ENCODE measurements at places on chromosomes 7 and 10.

GRCh38 chr10:20128811-20129210, 312.6 kb downstream of the PLXDC2 start:
- no peak for DNase-seq

GRCh38 chr10:104348601-104349000, 5.0 kb upstream of the CFAP58 start:
- no peak for DNase-seq

- DNase-seq: no peak
Observed at GRCh38 chr10:13302821-13303555, 3.1 kb upstream of the PHYH start.

GRCh38 chr10:20963056-20963455, 65.9 kb upstream of the NEBL start:
- DNase-seq: no peak

DNA sequence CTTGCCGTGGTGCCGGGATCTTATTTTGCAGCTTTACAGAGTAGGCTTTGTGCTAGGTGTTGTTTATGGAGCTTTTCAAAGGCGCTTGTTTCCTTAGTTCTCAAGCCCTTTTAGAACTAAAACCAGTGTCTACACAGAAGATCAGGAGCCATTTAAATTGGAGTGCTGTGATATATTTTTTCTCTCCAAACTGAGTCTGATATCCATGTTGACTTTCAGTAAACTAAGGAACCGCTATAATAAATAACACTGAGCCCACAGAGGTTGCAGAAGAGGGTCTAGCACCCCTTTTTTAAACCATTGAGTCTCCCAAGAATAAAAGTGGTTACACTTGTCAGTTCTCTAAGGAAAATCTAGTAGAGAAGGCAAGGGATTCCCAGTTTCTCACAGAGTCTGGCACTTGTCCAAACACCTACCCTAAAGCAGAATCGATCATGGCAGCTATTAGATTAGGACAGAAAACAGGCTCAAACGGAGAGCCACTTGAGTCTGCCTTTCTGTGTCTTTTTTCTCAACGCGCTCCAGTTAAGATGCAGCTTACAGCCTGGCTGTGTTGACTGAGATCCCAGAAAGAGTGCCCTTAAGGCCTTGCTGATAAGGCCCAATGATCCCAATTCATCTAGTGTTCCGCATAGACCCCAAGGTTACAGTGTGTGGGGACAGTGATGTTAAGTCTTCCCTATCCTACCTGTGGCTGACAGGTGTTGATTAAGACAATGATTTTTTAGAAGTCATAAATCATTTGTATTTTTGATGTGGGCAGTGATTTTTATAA, 804 bp downstream of the TMEM106B start:
- no peak for DNase-seq

- DNase-seq: no peak
Observed at GRCh38 chr7:128366300-128366699, 4.8 kb upstream of the PRRT4 start.

- DNase-seq: no peak
Observed at GRCh38 chr10:75655791-75656451, 224.5 kb downstream of the LRMDA start.

DNA sequence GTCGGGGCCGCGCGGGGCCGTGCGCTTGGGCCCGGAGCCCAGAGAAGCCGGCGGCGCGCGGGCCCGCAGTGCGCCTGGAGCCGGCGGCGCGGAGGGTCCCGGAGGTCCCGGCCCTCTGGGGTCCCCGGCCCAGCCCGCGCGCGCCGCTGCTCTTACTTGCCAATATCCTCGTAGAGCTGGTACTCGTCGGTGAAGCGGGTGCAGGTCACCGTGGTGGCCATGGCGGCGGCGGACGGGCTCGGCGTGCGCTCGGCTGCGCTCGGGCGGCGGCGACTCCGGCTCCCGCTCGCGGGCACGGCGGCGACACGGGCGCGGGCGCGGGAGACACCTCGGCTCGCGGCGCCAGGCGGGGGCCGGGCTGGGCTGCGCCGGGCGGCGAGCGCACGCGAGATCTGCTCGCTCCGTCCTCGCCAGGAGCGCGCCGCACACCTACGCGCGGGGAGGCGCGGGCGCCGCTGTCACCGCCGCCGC, at the start of gene CAMK2B:
CAMK2B (minus strand) TSS at position 394 of the 471 bp plus-strand sequence; CDS start at position 221, 173 bp downstream.
- no peak for DNase-seq

- DNase-seq: no peak
Observed at GRCh38 chr7:128909625-128910568, 612 bp downstream of the KCP start.

GRCh38 chr10:4067931-4068561, 283.0 kb upstream of the KLF6 start:
- DNase-seq: no peak

DNA sequence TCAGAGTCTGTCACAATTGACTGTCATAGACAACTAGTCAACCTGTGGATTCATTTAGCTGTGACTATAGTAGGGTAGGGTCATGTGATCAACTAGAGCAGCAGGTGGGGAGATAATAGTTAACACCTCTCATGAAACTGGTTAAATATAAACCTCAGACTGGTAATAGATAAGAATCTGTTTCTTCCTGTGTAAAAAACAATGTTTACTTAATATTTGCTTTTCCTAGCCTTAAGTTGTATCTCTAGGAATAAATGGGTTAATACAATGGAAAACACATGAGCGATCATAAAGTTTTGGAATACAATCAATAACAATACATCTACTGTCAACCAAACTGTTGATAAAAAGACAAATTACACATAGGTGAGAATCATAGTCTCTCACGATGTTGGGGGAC, 43.4 kb upstream of the ITGB8 start:
- no peak for DNase-seq

GRCh38 chr7:66837007-66837406, 84.0 kb upstream of the TMEM248 start:
- no peak for DNase-seq

DNA sequence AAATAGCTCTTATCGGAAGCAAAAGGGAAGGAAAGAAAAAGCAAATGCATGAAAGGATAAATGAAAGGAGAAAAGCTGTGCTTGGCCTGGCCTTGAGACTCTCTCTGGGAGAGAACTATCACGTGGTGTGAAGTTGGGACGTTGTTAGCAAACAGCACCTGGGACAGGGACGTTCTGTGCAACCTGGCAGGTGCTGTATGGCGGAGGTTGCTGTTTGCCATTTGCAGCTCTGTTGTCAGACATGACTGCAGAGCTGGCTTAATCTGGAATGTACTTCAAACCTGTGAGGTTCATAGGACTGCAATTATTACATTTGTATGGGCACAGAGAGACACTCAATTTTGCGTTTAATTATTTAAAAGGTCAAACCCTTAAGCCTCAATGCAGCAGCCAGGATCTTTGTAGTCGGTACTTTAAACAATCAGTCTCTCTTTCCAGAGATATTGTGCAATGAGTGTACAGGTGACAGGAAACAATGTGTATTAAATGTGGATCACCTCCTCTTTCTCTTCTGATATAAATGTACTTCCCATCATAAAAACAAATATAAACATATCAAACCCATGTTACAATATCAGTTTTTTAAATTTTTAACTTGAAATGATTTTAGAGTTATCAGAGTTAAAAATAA, 800.5 kb upstream of the KCND2 start:
- no peak for DNase-seq

DNA sequence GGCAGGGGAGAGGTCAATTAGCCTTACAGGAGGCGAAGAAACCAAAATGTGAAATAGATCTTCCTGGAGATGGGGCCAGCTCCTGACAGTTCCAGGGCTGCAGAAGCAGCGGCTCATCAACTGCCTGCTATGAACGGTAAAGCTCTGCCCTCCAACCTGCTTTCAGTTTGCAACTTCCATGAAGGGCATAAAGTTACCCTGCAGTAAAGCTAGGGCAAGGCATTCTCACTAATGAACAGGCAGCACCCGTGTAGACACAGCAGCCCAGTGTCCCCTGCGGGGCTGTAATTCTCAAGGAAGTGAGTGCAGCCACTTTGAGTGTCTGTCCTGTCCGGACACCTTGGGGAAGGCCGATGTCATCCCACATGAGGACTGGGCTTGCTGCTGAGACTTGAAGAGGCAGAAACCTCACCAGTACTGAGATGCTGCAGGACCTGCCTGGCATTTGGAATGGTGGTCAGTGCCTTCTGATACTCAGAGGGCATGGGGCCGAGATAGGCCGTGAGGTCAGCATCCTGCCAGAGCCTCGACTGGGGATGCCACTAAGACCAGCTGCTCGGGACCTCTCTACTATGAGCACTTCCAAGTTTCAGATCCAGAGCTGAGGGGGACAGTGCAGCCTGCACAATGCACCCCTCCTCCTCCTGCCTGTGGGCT, 26.1 kb upstream of the C10orf53 start:
- DNase-seq: no peak

- DNase-seq: no peak
Observed at GRCh38 chr7:47804767-47805545, 143.3 kb downstream of the PKD1L1 start.

DNA sequence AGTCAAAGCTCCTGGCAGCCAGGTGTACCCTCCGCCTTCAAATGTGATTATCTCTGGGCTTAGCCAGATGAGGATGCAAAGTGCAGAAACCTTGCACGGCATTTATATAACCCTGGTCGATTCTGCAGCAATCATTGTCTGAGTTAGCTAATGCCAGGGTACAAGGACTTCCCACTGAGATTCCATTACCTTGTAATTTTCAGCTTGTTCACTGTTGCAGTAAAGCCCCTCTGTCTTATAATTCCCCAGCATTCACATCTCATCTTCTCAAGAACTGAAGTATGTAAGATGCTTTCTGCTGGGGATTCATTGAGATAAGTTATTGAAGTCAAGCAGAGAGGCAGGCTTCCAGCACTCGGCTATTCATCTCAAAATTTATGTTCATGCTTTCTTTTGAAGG, 1090.6 kb upstream of the AUTS2 start:
- no peak for DNase-seq

GRCh38 chr7:100467638-100468373, 3.7 kb upstream of the SPACDR start:
- DNase-seq: no peak

GRCh38 chr7:38171623-38172391, 6.2 kb upstream of the STARD3NL start:
- no peak for DNase-seq

- DNase-seq: no peak
Observed at GRCh38 chr10:118901906-118902305, 127.6 kb upstream of the NANOS1 start.

DNA sequence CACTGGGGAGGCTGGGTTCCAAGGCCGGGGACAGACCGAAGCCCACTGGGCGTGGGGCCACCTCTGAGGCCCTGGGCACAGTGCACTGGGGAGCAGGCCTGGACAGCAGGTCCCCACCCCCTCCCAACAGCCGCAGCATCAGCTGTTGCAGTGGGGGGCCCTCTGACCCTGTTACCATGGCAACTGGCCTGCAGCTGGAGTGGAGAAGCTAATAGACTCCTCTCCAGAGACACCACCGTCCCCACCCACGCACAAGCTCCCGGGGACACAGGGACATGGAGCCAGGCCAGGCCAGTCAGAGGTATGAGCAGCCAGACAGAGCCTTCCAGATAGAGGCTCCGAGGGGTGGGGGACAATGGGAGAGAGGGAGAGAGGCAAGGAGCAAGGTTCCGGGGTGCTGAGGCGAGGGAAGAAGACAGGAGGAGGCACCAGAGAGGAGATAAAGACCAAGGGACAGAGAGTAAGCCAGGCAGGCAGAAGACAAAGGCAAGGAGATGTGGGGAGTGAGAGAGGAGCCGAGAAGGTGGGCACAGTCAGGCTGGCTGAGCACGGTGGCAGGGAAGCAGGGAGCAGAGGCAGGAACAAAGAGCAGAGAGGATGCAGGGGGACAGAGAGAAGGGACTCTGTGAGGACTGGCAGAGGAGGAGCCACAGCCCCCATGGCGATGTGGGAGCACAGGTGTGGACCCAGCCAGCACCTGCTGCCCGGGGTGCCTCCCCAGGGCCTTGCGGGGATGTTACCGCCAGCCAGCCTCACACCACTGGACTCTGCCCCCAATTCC, 6.7 kb downstream of the KCNH2 start:
- DNase-seq: no peak

GRCh38 chr10:6918305-6918704, 338.2 kb upstream of the PRKCQ start:
- peak; percentile 61 for DNase-seq

- no peak for DNase-seq
Observed at GRCh38 chr7:17027143-17027788, 145.5 kb upstream of the AGR3 start.

DNA sequence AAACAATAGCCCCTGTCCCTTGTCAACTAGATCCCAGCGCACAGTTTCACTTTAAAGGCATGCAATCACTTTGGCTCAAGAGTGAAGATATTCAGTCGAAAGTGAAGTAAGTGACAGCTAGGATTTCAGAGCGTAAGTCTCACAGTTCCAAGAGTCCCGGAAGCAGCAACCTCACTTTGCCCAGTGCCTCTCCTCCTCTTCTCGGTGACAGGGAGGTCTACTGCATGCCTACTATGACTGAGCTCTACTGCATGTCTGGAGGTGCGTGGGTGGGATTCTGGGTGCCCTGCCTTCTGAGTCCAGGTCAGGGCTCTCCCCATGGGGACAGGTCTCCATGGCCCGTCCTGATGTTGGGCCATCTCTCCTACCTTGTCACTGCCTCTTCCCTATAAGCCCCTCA, 17.0 kb downstream of the PRKCQ start:
- no peak for DNase-seq

- DNase-seq: no peak
Observed at GRCh38 chr10:131146790-131147189, 164.7 kb downstream of the TCERG1L start.

DNA sequence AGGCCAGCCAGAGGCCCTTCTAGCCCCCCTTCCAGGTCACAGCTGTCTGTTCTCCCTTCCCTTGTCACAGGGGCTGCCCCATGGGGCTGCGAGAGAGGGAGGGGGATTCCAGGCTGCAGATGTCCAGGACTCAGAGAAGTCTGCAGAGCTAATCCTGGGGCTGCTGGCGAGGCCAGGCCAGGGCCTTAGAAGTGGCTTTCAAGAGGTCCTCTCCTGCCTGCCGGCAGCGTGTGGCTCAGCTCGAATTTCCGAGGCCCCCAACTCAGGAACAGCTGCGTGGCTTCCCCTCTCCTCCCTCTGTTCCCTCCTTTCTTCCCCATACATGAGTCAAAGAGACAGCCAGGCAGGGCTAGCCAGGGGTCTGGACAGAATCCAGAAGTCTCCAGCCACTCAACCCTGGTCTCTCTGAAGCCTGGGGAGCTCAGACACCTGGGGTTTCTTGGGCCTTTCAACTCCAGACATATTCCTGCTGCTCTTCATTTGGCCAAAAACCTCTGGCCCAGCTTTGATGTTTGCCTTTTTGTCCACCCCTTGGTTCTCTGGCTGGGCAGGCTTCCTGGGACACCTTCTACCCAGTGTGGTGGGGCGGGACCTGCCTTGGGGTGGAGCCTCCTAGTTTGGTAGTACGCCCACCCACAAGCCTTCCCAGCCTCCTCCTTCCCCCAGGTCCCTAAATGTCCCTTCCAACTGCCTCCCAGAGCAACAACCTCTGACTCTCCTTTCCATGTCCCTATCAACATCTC, 21.8 kb upstream of the EIF5AL1 start:
- no peak for DNase-seq

- no peak for DNase-seq
Observed at GRCh38 chr10:86918022-86918471, 39.4 kb downstream of the MMRN2 start.

GRCh38 chr10:100009283-100009792, 409 bp downstream of the DNMBP start:
- DNase-seq: no peak

Data from activated T-cell treated with anti-CD3 and anti-CD28 coated beads, Interleukin-2, amount 50 U/mL, for 1 hour (primary cell).